ENCODE measurements at places on chromosomes 12 and 14. TPM values are rescaled to one million over a fixed set of nuclear protein-coding genes. Genes with fewer than 3 reads are reported as not detected.

Gene MORN3
- 0.27 TPM for total RNA-seq

DNA sequence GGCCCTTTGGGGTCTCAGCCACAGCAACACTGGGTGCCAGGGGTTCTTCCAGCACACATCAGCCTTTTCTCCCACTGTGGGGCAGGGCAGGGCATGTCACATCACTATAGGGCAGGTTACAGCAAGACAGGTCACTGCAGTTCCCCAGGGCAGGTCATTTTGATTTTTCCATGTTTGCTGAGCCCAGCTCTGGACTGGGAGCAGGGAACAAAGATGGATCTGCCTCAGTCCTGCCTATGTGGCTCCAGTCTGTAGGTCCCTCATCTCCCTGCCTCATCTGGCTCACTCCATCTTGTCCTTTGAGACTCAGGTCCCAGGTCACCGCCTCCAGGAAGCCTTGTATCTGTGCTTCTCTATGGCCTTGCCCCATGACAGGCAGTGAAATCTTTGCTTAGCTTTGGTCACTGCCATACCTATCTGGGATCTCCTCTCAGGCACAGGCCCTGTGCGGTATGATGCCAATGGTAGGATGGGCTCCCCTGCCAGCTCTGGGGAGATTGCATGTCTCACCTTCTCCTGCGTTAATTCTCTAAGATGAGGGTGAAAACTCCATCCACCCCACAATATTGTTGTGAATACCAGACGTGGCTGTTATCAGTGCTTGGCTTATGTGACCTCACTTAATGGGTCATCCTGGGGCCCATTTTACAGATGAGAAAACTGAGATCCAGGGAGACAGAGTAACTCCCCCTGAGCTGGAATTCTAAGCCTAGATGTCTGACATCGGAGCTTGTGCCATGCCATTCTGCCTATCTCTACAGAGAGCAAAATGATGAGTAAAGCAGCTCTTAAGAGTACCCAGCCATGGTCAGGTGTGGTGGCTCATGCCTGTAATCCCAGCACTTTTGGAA, 1.5 kb downstream of the SERPINA6 start:
- peak overlapping the region; percentile 83 for H3K27ac ChIP-seq
- DNase-seq: no peak
- no peaks in the 10 kb centered on the region for H3K27me3 ChIP-seq
- H3K36me3 ChIP-seq: no peaks in the 10 kb centered on the region
- H3K4me1 ChIP-seq: no peaks in the 10 kb centered on the region

Gene HCAR2
- total RNA-seq: 3.8 TPM

DNA sequence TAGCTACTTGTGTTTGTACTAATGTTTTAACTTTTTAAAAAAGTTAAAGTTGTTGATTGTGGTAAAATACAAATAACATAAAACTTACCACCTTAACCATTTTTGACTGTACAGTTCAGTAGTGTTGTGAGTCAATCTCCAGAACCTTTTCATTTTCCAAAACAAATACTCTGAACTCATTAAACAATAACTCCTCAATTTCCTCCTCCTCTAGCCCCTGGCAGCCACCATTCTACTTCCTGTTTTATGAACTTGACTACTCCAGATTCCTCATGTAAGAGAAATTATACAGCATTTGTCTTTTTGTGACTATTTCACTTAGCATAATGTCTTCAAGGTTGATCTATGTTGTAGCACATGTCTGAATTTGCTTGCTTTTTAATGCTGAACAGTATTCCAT, 299.1 kb upstream of the AMIGO2 start:
- H3K4me3 ChIP-seq: no peak overlapping the region
- H3K27me3 ChIP-seq: no peaks in the 10 kb centered on the region
- no peak for DNase-seq
- H3K27ac ChIP-seq: no peak overlapping the region
- no peaks in the 10 kb centered on the region for H3K36me3 ChIP-seq
- H3K4me1 ChIP-seq: no peaks in the 10 kb centered on the region

DNA sequence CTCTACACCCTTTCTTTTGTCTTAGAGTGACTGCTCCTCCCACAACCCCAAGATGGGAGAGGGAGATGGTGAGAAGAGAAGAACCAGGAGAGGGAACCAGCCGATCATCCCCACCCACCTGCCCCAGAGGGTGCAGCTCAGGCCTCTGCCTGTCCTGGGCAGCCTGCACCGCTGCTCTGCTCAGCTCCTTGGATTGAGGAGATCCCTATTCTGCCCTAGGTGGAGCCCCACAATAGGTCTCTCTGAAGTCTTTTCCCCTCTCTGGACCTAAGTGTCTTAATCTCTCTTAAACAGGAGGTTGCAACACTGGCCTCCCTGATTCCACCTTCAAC, 2.2 kb downstream of the ANKRD33 start:
- H3K27me3 ChIP-seq: no peaks in the 10 kb centered on the region
- no peak for DNase-seq
- H3K4me3 ChIP-seq: no peak overlapping the region

GRCh38 chr12:18432206-18432605, 170.9 kb downstream of the PIK3C2G start:
- no peaks in the 10 kb centered on the region for H3K36me3 ChIP-seq
- no peaks in the 10 kb centered on the region for H3K27me3 ChIP-seq
- H3K4me3 ChIP-seq: no peak overlapping the region
- no peaks in the 10 kb centered on the region for H3K4me1 ChIP-seq
- no peak overlapping the region for H3K27ac ChIP-seq

Gene CAPS2
- total RNA-seq: 2.6 TPM

DNA sequence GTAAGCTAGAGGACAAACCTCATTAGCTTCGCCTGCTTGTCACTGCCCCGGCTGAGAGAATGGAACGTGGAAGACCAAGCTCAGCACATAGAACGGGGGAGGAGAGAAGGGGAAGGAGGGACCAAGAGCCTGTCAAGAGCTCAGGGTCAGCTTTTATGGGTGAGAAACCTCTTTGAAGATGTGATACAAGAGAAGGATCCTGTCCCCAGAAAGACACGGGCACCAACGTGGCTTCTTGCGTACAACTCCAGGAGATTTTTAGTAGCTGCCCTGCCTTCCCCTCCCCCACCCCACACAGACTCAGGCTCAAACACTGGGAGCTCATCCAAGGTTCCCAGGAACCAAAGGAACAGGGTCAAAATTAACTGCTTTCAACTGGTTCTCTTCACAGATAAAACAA, 34.7 kb downstream of the APPL2 start:
- no peaks in the 10 kb centered on the region for H3K4me1 ChIP-seq
- no peak for DNase-seq
- no peaks in the 10 kb centered on the region for H3K36me3 ChIP-seq
- no peak overlapping the region for H3K4me3 ChIP-seq
